Kasumi-1 (cell line): ENCODE measurements at places on chromosomes 2 and 18.

GRCh38 chr18:54023471-54023870 is 201.0 kb downstream of the MBD2 start:
- peak; percentile 81 for DNase-seq

DNA sequence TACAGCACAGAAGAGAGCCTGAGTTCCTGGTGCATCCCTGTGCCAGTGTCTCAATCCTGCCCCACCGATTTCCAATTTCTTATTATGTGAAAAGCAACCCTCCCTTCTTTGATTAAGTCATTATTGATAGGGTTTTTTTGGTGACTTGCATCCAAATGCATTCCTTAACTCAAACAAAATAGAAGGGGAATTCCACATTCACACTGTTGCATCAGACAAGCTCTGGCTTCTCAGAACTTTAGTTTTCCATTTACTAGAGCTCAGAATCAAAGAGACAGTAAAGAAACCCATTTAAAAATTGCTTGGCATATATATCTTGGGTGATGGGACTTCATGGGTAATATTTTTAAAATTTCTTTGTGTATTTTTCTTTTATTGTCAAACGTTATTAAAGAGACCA is 13.8 kb upstream of the TMEM200C start:
- DNase-seq = no peak

- peak; percentile 75 for DNase-seq
These were observed 1.5 kb downstream of the SPOPL start for GRCh38 chr2:138503087-138503442.

DNA sequence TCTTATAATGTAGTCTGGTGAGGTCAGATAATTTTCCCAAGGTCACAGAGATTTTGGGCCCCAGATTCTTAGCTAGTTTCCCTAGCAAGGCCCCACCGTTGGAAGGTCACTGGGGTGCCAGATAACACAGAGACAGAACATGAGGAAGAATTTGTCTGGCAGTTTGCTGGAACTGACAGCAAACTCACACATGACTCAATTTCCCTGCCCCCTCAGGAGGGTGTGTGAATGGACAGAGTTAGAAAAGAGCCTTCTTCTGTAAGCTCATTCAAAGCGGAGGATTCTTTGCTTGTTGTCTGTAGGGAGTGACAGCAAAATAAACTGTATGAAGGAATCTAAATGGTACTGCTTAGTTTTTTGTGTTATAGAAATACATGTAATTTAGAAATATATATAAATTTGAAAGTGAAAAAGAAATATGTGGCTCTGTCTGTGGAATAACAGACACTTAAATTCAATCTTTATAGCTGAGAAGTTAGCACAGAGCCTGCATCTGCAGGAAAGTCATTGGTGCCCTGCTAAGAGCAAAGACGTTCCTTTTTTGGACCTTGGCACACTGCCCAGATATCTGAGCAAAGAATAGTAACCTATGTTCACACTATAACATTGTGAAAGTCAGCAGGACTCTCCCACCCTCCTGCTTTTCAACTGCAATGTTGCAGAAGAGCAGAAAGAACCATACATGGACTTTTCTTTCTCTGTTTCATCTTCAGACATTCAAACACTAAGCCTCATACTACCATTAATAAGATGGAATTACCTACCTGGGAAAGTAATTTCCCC is 2.1 kb downstream of the MDH1 start:
- peak; percentile 75 for DNase-seq

GRCh38 chr2:195659114-195659513 is 2.1 kb downstream of the SLC39A10 start:
- peak; percentile 69 for DNase-seq

GRCh38 chr2:209986415-209986814 is 16.0 kb upstream of the RPE start:
- DNase-seq = no peak

- DNase-seq = peak; percentile 90
These were observed at the start of gene NLRC4 for GRCh38 chr2:32264422-32265105. Gene NLRC4 (minus strand): TSS chr2:32264886. CDS start chr2:32256775, 8,111 bp downstream.
